ENCODE measurements at places on chromosomes 16 and 17. TPM values are rescaled to one million over a fixed set of nuclear protein-coding genes. Genes with fewer than 3 reads are reported as not detected.
A peak's percentile ranks its signal among the peaks of the same experiment; 100 is the strongest.

KRT40 gene
- total RNA-seq = 2.3 TPM

CHD9 gene
- 68.6 TPM for total RNA-seq

ZG16 gene
- total RNA-seq = 1.5 TPM

DNA sequence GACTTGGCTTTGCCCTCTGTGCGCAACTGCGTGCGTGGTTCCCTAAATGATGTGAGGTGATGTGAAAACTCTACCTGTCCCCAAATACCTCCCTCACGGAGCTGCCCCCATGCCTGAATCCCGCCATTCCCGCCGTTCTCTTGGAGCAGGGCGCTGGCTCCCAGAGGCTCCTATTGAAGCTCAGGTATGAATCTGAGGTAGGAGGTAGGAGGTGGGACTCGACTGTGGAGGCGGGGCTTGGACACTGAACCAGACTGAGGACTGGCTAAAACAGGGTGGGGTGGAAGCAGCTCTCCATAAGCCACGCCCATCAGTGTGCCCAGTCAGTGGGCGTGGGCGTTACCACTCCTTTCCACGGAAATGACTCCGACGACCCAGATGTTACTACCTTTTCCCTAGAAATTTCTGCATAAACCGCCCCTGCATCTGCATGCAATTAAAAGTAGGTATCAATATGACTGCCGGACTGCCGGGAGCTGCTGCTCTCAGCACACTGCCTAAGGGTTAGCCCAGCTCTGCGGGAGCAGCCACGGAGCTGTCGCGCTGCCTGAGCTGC is 41.0 kb downstream of the FOXL1 start:
- no peak for DNase-seq
- no peaks in the 10 kb centered on the region for H3K36me3 ChIP-seq
- peaks cover 16% of the 10 kb centered on the region for H3K27me3 ChIP-seq
- peaks cover 16% of the 10 kb centered on the region for H3K4me1 ChIP-seq

GRCh38 chr16:11586378-11586855 is 302 bp downstream of the LITAF start:
- peak overlapping the region; percentile 88 for H3K4me3 ChIP-seq
- no peaks in the 10 kb centered on the region for H3K36me3 ChIP-seq
- H3K4me1 ChIP-seq = peaks cover 33% of the 10 kb centered on the region
- peaks cover 11% of the 10 kb centered on the region for H3K27me3 ChIP-seq
- peak overlapping the region; percentile 83 for H3K27ac ChIP-seq
- DNase-seq = no peak

DNA sequence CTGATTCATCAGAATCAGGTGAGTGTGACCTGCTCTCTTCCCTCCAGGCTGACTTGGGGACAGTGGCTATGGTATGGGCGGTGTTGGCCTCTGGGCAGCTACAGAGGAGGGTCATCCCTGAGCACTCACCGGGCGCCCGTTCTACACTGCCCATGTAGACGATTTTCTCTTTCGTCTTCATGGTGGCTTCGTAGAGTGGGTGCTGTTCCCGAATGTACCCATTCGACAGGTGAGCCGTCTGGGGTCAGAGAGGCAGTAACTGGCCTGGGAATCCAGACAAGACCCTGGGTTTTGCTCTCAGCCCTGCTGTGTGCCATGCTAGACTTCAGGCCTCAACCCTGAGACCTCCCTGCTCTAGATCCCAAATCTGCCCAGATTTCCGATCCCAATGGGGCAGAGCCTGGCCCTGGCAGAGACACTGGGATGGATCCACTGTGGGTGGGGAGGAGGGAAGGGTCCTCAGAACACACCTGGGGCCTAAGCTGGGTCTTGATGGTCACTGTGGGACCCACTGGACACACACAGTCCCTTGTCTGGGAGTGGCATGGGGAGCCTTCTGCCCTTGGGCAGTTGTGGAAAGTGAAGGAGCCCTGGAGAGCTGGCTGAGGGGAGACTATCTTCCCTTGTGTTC is 13.2 kb downstream of the USP6 start:
- no peak overlapping the region for H3K27ac ChIP-seq
- peak; percentile 44 for DNase-seq
- no peaks in the 10 kb centered on the region for H3K4me1 ChIP-seq
- no peaks in the 10 kb centered on the region for H3K36me3 ChIP-seq
- no peak overlapping the region for H3K4me3 ChIP-seq
